ENCODE measurements at places on chromosomes 11 and 22. TPM values are rescaled to one million over a fixed set of nuclear protein-coding genes. Genes with fewer than 3 reads are reported as not detected.

MUC2 gene
- not detected for total RNA-seq

DNA sequence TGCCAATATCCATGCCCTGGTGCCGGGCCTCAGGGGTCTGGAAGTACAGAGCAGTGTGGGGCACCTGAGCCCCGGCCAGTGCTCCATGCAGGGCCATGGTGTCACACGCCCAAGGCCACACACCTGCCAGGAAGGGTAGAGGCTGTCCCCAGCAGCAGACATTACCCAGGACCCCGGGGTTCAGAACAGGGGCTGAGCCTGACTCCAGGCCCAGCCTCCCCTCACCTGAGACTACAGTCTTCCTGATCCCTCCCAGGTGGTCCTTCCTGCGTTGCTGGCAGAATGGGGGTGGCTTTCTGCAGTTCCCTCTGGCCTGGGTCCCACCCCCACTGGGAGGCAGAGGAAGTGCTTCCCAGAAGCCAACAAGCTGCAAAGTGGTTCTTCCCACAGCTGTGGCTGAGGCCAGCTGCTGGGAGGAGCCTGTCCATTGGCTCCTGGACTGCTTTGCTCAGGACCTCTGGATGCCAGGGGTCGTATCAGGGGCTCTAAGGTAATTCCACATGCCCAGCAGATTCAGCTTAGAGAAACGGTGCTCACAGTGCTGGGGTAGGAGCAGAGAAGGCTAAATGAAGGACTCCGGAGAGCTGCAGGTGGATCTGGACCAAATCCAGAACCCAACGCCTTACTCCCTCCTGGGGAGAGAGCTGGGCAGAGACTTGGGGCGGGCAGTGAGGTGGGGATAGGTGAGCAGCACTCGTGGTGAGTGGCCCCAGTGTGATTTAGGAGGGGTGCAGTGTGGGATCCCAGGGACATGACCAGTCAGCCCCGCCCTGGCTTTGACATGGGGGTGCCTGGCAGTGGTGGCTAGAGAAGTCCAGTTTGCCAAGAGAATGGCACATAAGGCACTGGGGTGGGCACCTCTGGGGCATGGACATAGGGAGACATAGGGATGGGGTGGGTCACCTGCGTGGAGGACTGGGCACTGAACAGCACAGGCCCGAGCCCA lies 12.6 kb downstream of the TCIRG1 start:
- no peak for DNase-seq

IRAG1 gene
- total RNA-seq, result 6.1 TPM

GRIA4 gene
- 2.9 TPM for total RNA-seq

ALDH3B1 gene
- 0.23 TPM for total RNA-seq

GRCh38 chr11:13249992-13250391 lies 27.6 kb upstream of the BMAL1 start:
- no peak for DNase-seq

OR8D4 gene
- total RNA-seq, result not detected

GRCh38 chr11:76209973-76210930 lies 4.0 kb upstream of the WNT11 start:
- DNase-seq, result peak; percentile 37

DNA sequence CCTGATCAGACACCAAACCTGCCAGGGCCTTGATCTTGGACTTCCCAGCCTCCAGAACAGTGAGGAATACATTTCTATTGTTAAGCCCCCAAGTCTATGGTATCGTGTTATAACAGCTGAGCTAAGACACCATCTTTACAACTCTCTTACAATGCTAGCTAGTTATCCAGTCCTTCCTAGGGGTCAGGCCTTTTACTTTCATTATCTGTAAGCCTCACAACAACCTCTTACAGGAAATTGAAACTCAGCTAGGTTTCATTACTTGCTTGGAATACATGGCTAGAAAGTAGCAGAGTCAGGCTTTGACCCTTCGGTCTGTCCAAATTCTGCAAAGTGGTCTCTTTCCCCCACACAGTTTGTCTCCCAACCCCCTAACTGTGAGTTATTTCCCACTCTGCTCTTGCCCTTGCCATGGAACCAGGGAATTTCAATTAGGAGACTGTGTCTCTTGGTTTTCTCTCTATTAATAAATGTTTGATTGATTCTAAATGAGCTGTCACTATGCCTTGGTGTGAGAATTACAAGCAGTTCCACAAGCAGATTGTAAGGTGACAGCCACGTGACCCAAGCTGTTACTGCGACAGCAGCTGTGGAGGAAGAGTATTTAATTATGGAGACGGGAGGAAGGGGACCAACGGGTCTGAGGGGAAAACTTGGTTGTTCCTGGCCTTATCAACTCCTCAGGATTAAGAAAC lies 38.4 kb upstream of the CLMP start:
- DNase-seq, result no peak

GRCh38 chr11:19018901-19019300 lies 41.6 kb downstream of the MRGPRX2 start:
- peak; percentile 4 for DNase-seq

GALR3 gene
- total RNA-seq, result not detected

HTATIP2 gene
- total RNA-seq, result 17.8 TPM

- DNase-seq, result no peak
Measured at GRCh38 chr11:122516686-122517085, 138.8 kb upstream of the UBASH3B start.

DNA sequence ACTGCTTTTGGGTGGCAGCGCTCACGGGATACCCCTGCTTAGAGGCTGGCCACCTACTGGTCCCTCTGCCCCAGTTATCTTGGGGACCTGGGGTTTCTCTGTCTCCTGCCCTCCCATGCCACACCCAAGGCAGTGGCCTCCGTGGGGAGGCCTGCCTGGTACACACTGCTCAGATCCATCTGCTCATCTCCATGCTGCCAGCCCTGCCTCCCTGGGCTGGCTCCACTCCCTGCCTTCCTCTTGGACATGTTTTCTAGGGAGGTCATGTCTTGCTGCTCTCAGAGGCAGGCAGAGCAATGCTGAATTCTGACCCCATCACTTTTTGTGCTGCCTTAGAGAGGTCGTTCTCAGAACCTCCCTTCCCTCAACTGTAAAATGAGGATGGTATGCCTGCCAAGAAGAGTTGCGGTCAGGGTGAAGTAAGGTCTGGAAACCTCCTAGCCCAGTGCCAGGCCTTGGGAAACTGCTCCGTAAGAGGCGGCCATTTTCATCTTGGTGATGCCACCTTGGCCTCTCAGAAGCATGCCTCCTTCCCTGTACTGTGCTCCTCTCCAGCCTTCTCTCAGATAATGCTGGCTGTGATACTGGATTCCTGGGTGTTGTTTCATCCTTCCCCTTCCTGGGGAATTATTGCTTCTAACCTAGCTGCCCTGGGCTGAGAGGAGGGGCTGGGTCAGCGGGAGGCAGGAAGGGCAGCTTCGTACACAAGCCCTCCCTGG lies 186.4 kb upstream of the ZBED5 start:
- DNase-seq, result no peak

- no peak for DNase-seq
Measured at GRCh38 chr11:94049351-94049750, 28.2 kb downstream of the HEPHL1 start.

MN1 gene
- total RNA-seq, result 19.0 TPM

GLYATL2 gene
- total RNA-seq, result 2.3 TPM

OR6A2 gene
- 0.21 TPM for total RNA-seq

GRCh38 chr11:64294774-64295173 lies 3.7 kb downstream of the KCNK4 start:
- DNase-seq, result no peak

DNA sequence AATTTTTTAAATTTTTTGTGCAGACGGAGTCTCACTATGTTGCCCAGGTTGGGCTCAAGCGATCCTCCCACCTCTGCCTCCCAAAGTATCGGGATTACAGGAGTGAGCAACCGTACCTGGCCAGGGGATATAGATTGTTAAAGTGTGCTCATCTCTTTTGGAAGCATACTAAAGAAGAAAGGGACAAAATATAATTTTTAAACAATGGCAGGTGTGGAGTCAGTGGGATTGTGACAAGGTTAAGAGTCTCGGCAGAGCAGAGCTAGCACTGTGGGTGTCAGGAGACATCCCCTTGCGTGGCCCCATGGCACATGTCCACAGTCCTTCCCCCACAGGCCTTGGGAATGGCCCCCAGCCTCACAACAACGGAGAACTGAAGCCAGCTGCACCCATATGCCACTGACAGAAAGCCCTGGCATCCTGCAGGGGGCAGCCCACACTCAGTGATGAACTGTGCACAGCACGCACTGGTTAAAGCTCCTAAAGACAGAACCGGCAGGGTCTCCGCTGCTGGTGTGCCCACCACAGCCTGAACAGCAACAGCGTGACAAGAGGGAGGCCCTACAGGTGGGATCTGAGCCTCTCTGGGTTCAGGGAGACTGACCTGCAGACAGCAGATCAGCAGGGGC lies 29.9 kb downstream of the SERPIND1 start:
- DNase-seq, result peak; percentile 36

GRCh38 chr11:85809863-85810262 lies 1.1 kb downstream of the SYTL2 start:
- DNase-seq, result peak; percentile 37

All from neural crest cell (in vitro differentiated cells).